ENCODE measurements at places on chromosomes 4 and X.

- DNase-seq: no peak
Observed at GRCh38 chr4:108126806-108127205, 41.9 kb downstream of the LEF1 start.

- DNase-seq: no peak
Observed at GRCh38 chr4:74873545-74874301, 59.2 kb upstream of the PARM1 start.

GRCh38 chr4:86961605-86962295, 26.9 kb downstream of the AFF1 start:
- DNase-seq: no peak

DNA sequence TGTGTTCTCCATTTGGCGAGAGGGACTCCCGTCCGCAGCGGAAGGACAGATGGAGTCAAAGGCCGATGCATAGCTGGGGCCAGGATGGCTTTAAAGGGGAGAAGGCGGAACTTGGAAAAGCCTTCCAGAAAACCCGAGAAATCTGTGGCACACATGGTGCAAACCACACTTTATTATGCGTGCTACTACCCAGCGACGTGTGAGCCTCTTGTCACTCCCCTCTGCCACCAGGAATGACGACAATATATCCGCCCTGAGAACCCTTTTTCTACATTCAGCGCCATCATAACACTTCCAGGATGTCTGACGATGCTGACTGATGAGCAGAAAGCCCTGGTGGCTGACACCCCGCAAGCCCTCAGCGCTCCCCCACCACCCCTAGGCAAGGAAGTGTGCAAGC, 689 bp upstream of the DCHS2 start:
- DNase-seq: no peak

GRCh38 chr4:26985873-26986272, 125.2 kb downstream of the STIM2 start:
- DNase-seq: no peak

DNA sequence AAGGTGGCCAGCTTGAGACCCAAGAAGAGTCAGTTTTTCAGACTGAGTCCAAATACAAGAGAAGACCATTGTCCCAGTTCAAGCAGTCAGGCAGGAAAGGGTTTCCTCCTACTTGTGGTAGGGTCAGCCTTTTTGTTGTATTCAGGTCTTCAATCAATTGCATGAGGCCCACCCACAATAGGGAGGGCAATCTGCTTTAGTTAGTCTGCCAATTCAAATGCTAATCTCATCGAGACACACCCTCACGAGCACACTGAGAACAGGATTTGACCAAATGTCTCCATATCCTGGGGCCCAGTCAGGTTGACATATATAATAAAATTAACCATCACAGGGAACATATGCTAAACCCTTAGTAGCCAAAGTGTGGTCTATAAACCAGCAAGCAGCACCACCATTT, 75.3 kb upstream of the FRMPD3 start:
- no peak for DNase-seq

DNA sequence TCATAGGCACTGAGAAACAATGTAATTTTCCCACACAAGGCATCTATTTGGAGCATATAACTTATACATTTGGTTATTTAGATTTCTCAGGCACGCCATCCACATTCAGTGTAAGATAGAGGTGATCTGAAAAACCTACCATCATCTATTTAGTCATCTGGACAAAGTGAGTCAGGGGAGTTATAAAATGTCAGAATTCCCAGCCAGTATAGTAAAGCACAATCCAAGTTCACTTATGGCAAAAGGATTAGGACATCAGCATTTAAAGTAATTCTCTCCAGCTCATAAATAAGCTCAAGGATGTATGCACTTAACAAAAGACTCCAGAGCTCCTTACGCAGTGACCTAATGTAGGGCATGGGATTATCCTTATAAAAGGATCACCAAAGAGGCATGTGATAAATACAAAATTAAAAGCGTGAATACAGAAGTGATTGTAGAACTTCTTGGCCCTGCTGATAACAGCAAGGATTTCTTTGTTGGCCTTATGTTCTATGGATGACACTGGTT, 65.3 kb upstream of the DCLK2 start:
- DNase-seq: no peak

DNA sequence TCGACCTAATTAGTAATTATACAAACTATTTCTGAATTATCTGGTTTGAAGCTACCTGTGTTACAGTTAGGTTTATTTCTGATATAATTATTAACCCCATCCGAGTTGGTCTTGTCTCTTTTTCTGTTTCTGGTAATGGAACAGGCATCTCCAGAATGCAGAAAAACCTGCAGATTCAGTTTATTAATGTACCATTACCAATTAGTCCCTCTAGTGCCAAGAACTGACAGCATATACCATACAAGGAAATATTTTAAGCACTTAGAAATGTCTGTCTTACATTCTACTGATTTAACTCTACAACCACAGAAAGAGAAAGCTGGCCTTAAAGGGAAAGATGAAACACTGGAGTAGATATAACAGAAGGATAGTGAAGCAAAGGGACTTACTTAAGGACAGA, 570.6 kb downstream of the CENPC start:
- no peak for DNase-seq

DNA sequence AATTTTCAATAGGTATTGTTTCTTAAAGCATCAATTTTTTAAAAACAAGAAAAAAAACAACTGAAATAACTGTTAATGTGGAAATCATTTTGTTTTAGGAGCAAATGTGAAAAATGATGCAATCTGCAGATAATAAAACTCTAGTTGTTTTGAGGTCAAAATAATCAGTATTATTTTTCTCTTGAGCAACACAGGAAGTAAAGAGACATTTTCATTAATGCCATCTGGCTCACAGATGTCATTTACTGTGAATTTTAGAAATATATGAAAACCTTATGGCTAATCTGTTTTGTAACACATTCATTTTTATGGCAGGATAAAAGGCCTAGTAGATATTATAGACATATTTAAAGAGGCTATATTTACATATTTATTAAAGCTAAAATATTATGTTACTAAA, 141.6 kb downstream of the PCDH18 start:
- DNase-seq: no peak

- no peak for DNase-seq
Observed at GRCh38 chrX:119240356-119240755, 4.3 kb downstream of the PGRMC1 start.

GRCh38 chr4:38684271-38684670, 20.3 kb downstream of the KLF3 start:
- DNase-seq: no peak

GRCh38 chr4:42985976-42986375, 93.5 kb downstream of the GRXCR1 start:
- DNase-seq: no peak

DNA sequence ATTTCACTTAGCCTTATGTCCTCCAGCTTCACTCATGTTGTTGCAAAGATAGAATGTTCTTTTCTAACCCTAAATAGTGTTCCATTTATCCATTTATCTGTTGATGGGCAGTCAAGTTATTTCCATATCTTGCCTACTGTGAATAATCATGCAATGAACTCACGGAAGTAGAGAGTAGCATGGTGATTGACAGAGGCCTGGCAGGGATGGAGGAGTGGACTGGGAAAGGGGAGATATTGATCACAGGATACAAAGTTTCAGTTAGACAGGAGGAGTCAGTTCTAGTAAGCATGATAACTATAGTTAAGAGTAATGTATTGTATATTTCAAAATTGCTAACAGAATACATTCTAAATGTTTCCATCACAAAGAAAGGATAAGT, 10.3 kb upstream of the CLNK start:
- DNase-seq: no peak

- DNase-seq: no peak
Observed at GRCh38 chr4:41839916-41840854, 91.7 kb upstream of the PHOX2B start.

GRCh38 chr4:95410387-95410977, 138.3 kb downstream of the UNC5C start:
- no peak for DNase-seq

DNA sequence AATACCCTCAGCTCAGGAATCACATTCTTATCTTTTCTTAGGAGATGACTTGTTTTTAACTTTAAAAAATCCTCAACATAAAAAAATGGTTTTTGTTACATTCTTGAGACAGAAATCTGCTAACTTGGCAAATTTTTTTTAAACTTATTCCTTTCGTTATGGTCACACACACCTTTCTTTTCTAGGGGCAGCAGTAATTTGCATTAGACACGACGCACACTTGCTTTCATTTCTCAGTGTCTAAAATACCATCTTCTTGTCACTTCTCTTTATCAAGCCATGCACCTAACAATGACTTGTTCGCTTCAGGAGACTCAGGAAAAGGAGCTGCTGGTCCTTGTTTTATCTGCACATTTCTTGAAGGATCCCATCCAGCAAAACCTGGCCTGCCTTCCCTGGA, 112.6 kb upstream of the TBL1X start:
- DNase-seq: no peak

DNA sequence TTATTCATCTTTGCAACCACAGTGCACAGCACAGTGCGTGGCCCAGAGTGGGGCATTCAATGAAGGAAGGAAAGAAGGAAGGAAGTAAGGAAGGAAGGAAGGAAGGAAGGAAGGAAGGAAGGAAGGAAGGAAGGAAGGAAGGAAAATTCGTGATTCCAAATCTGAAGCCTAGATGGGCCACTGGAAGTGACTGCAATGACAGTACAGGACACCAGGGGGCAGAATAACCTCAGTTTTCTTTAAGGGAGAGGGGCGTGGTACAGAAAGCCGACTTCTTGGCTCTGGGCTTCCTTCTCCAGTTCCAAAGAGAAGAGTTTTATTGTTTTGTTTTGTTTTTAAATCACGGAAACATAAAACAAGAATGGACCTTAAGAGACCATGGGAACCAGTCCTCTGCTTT, 47.8 kb downstream of the APLN start:
- no peak for DNase-seq

GRCh38 chr4:153079857-153080391, 124.3 kb upstream of the TRIM2 start:
- DNase-seq: no peak

GRCh38 chr4:70841951-70842350, 2.3 kb upstream of the GRSF1 start:
- no peak for DNase-seq

- no peak for DNase-seq
Observed at GRCh38 chr4:123783151-123783790, 386.7 kb downstream of the SPRY1 start.

- DNase-seq: no peak
Observed at GRCh38 chrX:3006495-3006894, at the start of gene ARSH. ARSH (plus strand) TSS chrX:3006546; CDS start chrX:3006613, 67 bp downstream.

- DNase-seq: no peak
Observed at GRCh38 chr4:106414366-106414765, 45.8 kb upstream of the GIMD1 start.

DNA sequence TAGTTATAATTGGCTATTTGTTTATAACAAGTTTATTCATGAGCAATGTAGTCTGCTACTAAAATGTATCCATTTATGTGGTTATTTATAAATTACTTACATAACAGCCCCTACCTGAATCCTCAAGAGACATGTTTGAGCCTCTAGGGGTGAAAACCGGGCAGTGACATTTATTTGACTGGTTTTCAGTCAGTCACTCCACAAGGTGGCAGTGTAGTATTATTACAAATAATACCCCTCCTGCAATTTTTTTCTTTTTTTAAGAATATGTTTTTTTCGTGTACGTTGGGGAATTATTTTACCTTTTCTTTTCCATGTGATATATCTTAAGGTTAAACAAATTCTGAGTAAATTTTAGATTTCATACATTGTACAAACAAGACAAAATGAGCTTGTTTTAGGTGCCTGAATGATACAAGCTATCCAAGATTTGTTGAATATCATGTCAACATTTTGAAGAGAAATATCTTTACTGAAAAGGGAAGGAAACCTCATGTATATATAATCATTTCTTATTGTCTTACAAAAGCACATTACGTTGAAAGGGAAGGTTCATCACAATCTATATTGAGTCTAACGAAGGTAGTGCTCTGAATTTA, 598.7 kb upstream of the TECRL start:
- no peak for DNase-seq

DNA sequence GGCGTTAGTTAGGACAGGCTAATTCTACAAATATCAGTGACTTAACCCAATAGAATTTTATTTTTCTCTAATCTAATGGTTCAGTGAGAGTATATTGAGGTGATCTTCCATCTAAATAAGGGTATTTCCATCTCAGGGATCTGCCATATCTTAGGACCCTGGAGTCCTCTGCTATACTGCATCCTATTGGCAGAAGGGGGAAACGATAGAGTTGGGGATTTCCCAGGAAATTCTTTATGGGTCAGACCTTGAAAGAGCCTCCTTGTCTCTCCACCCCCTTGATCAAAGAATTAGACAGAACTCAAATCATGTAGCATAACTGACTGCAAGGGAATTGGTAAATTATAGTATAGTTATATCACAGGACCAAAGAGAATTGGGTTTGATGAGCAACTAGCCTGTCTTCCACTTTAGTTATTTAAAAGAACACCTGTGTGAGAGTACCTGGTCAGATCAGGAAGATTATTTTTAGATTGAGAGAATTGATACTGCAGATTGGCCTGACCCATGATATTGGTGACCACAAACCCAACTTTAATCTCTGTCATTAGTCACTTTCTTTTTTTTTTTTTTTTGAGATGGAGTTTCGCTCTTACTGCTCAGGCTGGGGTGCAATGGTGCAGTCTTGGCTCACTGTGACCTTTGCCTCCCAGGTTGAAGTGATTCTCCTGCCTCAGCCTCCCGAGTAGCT, 25.6 kb downstream of the SMARCA5 start:
- DNase-seq: no peak

- no peak for DNase-seq
Observed at GRCh38 chr4:29861307-29861706, 858.9 kb upstream of the PCDH7 start.

DNA sequence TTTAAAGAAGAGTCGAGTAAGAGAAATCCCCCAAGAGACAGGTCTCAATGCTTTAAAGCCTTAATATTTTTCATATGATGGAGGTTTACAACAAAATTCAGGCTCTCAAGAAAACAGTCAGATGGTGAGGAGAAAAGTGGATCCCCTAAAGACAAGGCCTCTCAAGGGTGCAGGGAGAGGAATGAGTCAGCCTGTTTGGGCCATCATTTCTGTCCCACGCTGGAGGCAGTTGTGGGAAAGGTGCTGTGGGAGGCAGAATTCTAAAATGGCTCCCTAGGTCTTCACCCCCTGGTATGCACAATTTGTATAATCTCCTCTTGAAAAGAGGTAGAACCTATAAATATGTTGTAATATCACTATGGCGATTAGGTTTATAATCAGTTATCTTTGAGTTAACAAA, 4.6 kb upstream of the TIFA start:
- DNase-seq: no peak

- no peak for DNase-seq
Observed at GRCh38 chr4:93084599-93085305, 743.8 kb upstream of the ATOH1 start.

DNA sequence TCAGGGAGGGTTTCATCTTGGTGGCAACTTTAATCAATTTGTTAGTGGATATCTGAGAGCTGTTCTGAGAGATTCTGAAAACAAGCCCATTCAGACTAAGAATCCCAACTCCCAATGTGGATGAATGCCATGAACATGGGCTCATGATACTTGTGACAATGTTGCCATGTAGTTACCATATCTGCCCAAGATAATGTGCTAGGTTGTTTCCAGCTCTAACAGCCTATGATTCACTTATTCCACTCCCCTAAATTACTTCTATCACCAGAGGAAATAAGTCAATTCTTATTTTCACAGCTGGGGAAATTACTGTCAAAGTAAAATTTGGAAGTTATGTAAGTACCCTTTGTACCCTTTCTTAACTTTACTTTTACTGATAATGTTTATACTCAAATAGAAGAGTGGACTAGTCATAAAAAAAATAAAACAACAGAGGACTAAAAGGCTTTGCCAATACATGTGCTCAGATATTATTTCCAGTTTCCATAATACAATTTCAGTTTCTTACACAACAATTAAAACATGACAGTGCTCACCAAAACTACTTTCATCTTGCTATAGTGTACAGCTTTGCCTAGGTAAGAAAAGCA, 1101.7 kb upstream of the INTU start:
- DNase-seq: no peak
